ENCODE measurements at places on chromosomes 12 and 14.

- DNase-seq, result no peak
These were observed 30.1 kb downstream of the TCHP start for GRCh38 chr12:109930028-109930800.

DNA sequence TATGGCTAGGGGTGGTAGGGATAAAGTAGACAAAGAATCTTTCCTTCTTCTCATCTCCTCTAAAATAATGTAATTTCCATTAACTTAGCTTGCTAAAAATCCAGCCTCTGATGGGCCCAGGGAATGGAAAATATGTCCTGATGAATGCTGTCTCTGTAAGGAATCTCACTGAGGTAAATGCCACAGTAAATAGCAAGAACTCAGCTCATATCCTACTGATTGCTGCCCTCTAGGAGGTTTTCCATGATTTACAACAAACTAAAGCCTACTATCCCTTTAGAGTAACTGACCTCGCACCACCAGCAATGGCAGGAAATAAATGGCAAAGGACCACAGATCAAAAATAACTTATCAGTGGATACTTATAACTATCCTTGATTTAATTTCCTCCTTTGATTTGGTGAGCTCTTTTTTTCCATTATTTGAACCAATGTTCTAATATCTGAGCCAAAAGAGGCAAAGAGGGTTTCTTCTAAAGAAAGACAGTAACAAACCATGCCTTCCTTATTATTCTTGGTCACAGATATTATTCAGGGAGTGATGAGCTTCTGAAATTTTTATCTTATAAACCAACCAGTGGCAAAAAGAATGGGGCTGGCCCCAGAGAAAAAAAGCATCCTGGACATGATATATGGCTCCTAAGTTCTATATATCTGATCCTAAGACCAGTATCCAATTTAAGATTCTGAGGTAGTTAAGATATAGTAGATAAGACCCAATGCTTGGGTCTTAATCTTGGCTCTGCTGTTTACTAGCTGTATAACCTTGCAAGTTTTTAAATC lies 43.8 kb downstream of the SENP1 start:
- DNase-seq, result no peak

GRCh38 chr14:77605392-77605972 lies 11.0 kb downstream of the SPTLC2 start:
- no peak for DNase-seq

- no peak for DNase-seq
These were observed 3.0 kb upstream of the PPP1CC start for GRCh38 chr12:110745542-110746284.

DNA sequence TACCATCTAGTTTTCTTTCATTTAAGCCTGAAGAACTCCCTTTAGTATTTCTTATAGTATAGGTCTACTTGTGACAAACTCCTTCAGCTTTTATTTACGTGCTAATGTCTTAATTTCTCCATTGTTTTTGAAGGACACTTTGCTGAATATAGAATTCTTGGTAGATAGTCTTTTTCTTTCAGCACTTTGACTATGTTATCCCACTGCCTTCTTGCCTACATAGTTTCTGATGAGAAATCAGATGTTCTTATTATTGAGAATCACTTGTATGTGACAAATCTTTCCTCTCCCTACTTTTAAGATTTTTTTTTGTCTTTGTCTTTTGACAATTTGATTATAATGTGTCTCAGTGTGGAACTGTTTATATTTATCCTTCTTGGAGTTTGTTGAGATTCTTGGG lies 5.1 kb upstream of the MIS18BP1 start:
- DNase-seq, result no peak

DNA sequence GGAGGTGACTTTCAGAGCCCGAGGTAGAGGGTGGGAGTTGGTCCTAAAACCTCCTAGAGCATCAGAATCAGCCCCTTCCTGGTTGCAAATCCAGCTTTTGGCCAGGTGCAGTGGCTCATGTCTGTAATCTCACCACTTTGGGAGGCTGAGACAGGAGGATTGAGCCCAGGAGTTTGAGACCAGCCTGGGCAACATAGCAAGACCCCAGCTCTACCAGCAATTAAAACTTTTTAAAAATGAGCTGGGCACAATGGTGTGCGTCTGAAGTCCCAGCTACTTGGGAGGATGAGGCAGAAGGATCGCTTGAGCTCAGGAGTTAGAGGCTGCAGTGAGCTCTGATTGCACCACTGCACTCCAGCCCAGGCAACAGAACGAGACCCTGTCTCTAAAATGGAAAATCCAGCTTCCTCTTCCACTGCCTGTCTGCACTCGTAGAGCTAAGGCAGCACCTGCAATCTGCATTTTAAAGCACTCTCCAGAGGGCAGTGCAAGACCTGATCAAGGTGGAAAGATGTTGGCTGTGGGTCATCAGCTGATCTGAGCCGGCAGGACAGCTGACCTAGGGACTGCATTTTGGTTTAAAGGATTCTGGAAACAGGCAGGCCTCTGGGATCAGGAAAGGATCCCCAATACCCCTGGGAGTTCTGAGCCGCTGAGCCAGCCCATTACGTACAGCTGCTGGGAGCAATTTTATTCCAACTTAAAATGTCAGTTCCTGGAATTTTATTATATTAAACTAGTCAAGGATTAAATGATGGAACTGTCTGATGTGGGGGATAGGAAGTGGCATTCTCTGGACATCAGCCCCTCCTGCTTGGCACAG lies 1.8 kb upstream of the TESC start:
- no peak for DNase-seq

DNA sequence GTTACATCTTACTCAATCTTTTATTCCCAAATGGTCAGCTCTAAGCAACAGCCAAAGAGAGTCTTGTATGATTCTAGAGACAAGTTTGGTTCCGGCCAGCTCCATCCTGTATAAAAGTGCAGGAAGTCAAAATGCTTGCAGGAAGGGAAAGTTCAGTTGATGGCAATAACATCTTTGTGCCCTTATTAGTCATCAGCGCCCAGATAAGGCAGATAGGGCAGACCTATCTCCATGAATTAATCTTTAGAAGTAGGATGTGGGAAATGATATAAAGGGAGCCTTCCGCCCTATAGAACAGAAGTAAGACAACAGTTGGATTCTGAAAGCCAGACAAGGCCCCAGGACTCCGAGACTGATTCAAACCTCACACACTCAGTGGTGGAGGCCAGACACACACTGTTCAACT lies 6.4 kb downstream of the GNS start:
- no peak for DNase-seq

DNA sequence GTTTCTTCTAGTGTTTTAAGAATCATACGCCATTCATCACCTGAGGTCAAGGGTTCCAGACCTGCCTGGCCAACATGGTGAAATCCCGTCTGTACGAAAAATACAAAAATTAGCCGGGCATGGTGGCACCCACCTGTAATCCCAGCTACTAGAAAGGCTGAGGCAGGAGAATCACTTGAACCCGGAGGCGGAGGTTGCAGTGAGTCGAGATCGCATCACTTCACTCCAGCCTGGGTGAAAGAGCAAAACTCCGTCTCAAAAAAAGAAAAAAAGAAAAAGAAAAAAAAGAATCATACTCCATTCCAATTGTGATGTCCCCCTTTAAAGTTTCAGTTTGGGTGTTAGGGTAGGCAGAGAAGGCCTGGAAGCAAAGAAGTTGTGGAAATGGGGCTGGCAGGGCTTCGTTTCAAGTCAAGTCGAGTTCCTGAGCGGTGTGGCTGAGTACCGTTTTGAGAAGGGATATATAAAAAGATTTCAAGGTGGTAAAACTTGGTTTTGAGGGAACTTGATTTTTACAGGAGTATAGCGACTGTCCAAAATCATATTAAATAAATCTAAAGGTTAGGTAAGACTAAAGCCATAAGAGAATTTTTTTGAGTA lies 1.5 kb upstream of the TAOK3 start:
- DNase-seq, result no peak

DNA sequence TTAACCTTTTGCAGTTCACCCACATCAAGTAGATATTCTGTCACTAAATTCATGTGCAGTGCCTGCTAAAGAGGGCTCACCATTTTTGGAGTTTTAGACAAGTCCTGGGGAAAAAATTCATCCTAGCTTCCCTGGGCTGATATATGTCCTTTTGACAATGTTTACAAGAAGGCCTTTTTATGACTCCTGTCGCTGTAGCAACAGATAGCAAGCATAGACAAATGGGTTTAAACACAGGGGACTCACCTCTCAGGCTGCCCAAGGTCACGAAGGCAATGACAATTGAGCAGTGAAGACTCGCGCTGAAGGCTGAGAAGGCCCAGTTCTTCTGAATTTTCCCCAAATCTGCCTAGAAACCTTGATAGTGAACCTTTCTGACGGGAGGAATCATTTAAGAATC lies 150.7 kb upstream of the CPM start:
- DNase-seq, result no peak

DNA sequence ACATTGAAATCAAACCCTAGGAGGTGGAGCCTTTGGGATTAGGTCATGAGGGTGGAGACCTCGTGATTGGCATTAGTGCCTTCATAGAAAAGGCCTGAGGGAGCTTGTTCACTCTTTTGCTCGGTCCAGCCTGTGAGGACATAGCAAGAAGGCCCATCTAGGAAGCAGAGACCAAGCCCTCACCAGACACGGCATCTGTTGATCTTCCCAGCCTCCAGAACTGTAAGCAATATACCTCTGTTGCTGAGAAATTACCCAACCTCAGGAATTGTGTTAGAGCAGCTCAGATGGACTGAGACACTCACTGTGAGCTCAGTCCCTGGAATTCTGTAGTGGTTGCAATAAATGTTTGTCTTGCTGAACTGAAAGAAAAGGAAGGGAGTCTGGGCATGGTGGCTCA lies 116.2 kb upstream of the MAP1LC3B2 start:
- no peak for DNase-seq

- DNase-seq, result peak; percentile 29
These were observed at the start of gene MAP3K12 for GRCh38 chr12:53499266-53500141. TSS of gene MAP3K12 (minus strand) at chr12:53499458. CDS start at chr12:53487391, 12,067 bp downstream.

DNA sequence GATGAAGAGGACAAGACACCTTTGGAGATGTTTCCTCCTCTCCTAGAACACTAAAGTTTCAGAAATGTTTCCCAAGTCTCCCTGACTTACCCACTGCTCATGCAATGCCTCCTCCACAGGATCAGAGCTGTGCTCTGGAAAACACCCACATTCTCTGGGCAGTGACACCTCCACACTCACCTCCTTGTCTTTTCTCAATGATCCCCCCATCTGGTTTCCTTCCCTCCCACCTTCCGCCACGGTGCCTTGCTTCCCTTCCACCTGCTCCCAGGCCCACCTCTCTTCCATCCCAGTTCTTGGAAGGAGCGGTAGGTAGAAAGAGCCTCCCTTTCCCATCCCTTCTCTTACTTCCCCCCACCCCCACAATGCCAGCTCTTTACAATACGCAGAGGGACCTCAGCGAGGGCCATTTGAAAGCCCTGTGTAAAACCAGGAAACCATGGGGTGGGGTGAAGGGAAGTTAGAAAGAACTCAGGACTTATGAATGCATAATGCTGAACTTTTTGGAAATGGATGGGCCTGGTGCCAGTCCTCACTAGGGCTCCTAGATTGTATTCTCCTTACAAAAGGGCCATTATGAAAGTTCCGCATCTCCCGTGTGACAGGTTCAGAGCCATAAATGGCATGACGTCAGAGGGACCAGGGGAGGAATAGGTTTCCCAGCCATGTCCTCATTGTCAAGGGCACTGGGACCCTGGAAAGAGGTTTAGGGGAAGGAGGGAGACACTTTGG lies 12.8 kb downstream of the FBLN5 start:
- no peak for DNase-seq

- no peak for DNase-seq
These were observed 68.3 kb downstream of the RERG start for GRCh38 chr12:15152868-15153267.

DNA sequence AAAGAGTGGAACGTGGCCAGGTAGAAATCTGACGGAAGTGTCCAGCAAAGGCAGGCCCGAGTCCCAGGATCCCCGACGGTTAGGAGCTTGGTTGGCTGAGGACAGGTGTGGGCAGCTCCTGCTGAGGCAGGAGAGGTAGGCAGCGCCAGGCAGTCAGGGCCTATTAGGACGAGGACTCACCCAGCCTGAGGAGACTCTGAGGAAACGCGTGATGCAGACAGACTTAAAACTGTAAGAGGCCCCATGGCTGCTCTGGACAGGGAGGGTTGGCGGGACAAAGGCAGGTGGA lies 255.7 kb upstream of the SFSWAP start:
- no peak for DNase-seq

- no peak for DNase-seq
These were observed 240.5 kb upstream of the DAAM1 start for GRCh38 chr14:58947814-58948445.

DNA sequence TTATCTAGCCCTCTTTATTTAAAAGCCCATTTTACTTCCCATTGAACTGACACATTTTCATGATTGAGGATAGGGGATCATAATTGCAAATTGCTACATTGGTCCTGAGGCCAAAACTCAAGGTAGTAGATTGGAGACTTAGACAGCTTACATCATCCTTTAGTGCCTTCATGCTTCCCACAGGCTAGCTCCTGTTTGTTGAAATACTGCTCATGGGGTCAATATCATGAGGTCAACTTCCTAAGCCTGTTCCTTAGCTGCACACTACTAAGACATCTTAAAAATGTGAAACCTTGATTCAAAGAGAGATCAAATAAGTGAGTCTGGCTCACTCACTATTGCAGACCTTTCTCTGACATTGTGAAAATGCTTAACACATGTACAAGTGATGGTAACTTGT lies 113.0 kb downstream of the TBC1D30 start:
- DNase-seq, result no peak

DNA sequence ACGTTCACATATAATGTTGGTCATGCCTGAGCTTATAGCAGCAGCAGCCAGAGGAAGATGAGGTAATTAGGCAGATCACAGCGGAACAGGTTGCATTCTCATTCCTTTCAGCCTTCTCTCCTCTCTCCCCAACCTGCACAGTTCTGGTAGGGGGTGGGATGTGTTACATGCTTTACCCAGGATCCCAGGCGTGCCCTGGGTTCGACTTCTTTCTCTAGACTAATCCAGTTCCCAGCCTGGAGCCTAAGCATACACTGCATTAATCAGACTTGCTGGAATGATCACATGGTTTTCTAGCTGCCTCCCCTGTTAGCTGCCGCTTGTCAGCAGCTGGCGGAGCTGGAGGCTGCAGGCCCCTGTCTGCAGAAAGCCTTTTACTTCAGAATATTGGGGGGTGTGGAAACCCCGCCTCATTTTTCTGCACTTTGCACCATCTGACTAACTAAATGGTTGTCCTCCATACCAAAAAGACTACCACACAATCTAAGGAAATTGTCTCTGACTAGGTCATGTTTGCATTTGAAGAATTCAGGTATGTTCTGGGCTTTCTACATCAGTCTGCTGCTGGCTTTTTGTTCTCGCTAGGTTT lies 46.0 kb upstream of the EVL start:
- no peak for DNase-seq

DNA sequence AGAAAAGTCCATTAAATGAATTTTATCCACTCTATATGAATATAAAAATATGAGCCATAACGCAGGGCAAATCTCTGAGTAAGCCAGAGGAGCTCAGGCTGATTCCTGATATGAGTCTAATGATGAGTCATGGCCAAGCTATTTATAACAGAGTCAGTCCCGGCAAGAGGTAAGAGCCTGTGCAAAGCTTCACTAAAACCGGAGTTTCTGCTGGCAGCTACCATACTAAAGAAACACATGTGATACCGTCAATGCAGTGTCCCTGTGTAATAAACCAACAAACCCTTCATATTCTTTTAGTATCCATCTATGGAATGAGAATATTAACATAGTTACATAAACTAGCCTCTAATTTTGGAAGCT lies 319.4 kb downstream of the KCNC2 start:
- no peak for DNase-seq

All from NCI-H774 (cell line).